ENCODE measurements at places on chromosomes 2 and 18. TPM values are rescaled to one million over a fixed set of nuclear protein-coding genes. Genes with fewer than 3 reads are reported as not detected.

- DNase-seq, result no peak
These were observed 163.0 kb downstream of the MREG start for GRCh38 chr2:215850380-215850779.

DNA sequence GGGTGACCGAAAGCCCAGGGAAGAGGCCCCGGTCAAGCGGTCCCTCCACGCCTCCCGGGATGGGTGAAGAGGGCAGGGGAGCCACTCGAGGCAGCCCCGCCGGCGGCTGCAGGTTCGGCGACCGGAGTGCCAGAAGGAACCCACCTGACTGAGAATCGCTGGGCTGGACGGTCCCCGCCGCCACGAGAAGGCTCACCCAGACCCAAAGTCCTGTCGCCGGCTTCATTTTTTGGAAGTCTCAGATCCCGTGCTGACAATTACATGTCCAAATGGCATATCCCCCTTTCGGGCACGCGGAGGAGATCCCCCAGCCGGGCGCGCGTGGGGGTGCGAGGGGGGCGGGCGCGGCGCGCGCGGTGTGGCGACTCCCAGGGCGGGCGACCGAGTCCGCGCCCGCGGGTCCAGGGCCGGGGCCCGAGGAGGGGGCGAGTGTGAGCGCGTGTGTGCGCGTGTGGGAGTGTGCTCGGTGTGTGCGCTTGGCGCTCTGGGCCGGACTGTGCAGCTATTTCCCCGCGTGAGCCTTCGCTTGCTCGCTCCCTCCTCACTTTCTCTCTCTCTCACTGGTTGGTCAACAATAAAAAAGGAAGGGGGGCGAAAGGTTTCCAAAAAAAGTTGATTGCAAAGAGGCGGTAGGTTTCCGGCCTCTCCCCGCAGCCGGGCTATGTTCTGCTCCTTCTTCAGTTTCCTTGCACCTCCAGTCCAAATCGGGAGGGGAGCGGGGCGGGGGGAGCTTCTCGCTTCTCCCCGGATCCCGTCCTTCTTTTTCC lies at the start of gene ERBB4:
Gene ERBB4 (minus strand): TSS at position 498 of the 767 bp plus-strand sequence. CDS start 272 bp downstream, at position 226.
- no peak for DNase-seq

DNA sequence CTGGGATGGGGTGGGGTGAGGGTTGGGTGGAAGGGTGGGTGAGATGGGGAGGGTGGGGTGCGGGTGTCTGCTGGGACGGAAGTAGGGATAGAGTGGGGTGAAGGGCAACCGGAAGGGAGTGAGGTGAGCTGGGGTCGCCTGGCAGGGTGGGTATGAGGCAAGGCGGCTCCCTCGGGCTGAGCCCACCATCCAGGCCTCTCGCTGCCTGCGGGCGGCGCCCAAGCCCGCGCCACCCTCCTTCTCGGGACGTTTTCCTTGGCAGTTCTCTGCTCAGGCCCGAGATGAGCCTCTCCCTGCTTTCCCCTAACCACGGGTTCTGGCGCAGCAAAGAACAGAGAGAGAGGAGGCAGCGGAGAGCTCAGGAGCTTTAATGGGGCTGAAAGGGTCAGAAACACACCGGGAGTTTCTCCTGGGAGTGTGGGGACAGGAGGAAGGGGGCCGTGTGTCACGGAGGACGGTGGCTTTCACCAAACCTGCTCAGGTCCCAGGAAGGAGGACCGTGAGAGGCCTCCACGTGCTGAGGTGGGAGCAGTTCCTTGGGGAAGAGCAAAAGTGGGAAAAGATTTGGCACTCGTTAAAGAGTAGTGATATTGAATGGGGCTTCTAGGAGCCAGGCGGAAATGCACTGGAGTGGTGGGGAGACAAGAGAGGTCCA lies 4.1 kb downstream of the FEV start:
- no peak for DNase-seq

- no peak for DNase-seq
These were observed 280.9 kb upstream of the STON1 start for GRCh38 chr2:48249025-48249424.

DNA sequence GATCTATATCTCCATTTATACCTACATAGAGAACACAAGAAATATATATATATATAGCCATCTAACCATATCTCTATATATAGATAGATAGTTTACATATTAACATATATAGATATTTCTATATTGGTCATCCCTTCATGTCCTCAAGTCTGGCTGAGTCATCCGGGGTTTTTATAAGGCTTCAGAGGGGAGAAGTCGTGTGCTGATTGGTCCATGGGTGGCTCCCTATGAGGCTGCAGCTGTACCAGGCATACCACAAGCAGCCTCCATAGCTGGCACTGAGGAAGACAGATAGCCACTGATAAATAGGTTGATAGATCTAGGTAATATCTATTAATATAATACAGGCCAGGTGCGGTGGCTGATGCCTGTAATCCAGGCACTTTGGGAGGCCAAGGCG lies 618.3 kb upstream of the SETBP1 start:
- DNase-seq, result no peak

DNA sequence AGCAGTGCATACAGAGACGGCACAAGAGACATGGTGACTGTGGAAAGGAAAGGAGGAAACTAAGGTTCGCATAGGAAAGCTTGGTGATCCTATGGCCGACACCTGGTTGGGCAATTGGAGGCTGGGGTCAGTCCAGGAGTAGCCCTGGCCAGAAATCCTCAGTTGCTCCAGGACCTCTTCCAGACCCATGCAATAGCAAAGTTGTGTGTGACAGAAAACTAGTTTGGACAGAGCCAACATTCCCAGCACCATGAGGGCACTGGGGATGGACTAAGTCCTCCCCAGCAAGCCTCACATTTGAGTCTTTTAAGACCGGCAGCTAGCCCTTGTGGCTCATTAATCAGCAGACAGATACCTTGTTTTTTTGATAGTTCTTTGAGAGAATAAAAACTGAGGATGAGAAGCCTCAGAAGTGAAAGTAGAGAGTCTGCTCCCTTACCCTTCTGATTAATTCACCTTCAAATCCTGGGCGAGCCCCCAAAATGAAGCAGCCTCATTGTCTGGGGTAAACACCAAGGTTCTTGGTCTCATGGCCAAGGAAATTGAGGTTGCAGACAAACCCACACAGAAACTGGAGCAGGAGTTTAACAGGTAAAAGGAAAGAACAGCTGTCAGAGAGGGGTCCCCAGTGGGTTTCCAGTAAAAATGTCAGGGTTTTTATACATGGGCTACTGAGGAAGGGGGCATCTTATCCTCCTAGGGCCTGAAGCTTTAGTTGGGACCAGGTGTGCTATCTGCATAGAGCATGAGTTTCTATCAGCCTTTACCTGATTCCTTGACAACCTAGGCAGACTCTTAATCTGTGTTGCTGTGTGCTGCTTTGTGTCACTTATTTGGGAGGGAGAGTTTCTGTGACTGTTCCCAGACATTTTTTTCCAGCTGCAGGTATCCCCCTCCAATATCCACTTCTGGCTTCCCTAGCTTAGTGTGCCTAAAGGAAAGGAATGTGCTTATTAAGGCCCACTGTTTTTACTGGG lies 39.1 kb downstream of the STK17B start:
- DNase-seq, result no peak

DNA sequence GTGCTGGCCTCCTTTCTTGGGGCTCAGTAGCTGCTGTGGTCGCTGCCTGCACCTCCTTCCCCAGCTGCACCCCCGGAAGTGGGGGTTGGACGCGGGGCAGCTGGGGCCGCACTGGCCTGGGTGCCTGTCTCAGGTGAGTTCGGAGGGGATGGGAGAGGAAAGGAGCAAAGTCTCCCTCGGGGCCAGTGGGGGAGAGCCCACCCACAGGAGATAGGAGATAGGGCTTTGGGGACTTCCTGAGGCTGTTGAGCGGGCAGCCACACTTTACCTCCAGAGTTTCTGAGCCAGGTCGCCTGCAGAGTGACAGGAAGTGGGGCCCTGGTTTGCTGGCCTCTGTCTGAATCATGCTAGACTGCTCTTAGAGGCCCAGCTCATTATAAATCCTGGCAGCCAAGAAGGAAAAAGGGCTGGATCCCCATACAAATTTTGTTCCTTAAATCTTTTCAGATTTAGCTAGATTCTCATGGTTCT lies 8.1 kb downstream of the MBP start:
- DNase-seq, result no peak

DNA sequence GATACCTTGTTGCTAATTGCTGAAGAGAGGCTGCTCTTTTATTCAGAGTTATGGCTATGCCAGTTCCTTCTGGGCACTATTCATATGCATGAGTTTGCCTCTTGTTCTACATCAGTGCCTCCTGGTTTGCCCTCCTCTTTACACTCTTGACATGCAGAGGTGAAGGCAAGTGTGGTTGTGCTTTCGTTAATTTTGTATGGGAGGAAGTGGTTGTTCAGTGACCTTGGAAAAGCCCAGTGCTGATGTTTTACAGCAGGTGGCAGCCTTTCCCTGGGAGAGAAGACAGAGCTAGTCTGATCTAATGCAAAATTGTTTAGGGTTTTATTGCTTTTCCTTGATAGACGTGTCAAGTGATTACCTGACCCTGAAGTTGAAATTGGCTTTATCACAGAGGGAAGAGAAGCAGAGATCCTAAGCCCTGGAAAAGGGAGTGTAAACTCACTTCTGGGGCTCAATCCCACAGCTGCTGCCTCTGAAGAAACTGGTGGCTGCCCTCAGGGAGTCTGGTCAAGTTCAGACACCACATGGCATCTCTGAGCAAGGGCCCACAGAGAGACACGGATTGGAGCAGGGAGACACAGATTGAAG lies 30.5 kb upstream of the VPS54 start:
- peak; percentile 68 for DNase-seq

- DNase-seq, result no peak
These were observed 306.2 kb upstream of the ZEB2 start for GRCh38 chr2:144826105-144826504.

MALT1 gene
- total RNA-seq, result 31.4 TPM

APLF gene
- total RNA-seq, result 25.9 TPM

XDH gene
- 0.35 TPM for total RNA-seq

C2orf92 gene
- 10.4 TPM for total RNA-seq

LDLRAD4 gene
- total RNA-seq, result 48.6 TPM

CDK15 gene
- 6.9 TPM for total RNA-seq

Data from uterus (tissue), 4 donors.